ENCODE measurements at places on chromosomes 2 and 18.

GRCh38 chr18:74540652-74541421, 6.5 kb downstream of the CNDP1 start:
- no peak for DNase-seq

- no peak for DNase-seq
These were observed 238.9 kb downstream of the FHOD3 start for GRCh38 chr18:36536426-36536825.

- no peak for DNase-seq
These were observed 1216.1 kb upstream of the FAM98A start for GRCh38 chr2:34815052-34815741.

- DNase-seq: no peak
These were observed 92.2 kb downstream of the TGFA start for GRCh38 chr2:70461414-70461813.

- DNase-seq: no peak
These were observed 2.6 kb upstream of the PDCD1 start for GRCh38 chr2:241861264-241861663.

DNA sequence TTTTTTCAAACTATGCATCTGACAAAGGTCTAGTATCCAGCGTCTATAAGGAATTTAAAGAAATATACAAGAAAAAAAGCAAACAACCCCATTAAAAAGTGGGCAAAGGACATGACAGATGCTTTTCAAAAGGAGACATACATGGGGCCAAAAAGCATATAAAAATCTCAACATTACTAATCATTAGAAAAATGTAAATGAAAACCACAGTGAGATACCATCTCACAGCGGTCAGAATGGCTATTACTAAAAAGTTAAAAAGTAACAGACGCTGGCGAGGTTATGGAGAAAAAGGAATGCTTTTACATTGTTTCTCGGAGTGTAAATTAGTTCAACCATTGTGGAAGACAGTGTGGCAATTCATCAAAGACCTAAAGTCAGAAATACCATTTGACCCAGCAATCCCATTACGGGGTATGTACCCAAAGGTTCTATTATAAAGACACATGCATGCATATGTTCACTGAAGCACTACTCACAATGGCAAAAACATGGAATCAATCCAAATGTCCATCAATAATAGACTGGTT, 643.1 kb upstream of the LRRTM1 start:
- no peak for DNase-seq

DNA sequence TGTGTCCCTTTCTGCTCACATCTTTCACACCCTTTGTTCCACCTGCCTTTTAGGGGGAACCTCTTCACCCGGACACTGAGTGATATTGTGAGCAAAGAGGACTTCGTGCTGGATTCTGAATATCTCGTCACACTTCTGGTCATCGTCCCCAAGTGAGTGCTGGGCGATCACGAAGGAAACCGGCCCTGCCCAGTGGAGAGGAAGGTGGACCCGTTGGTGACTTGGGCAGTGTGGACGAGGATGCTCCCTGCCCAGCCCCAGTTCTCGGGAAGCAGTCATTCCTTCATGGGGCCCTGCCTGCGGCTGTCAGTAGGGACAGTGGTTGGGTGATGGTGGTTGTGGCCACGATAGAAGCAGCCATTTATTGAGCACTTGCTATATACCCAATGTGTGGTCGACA, 40.8 kb downstream of the PDIA6 start:
- DNase-seq: no peak

- DNase-seq: no peak
These were observed 46.1 kb downstream of the TPGS2 start for GRCh38 chr18:36782710-36783109.

DNA sequence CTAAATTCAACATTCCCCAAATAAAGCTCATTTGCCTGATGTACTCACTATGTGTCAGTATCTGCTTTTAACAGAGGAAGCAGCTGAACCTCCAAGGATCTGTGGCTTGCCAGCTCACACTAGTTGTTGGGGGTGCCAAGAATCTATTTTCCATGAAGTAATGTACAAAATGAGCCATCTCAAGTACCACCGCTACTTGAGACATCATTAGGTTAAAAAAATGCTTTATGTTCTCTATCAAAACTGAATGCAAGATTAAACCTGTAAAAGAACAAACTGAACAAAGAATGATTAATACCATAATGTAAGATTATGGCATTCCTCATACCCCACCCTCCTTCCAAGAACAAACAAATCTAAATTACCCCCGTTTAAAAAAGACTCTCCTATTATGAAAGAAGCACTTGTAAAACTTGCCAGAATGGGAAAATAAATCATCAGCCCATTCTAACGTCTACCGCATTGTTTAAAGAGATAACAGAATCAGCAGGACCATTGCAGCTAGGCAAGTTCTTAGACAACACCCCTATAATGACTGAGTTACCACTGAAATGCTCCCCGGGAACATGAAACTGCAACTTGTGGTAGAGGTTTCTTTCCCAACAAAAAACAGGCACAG, 471.6 kb downstream of the DLGAP1 start:
- DNase-seq: peak; percentile 89

DNA sequence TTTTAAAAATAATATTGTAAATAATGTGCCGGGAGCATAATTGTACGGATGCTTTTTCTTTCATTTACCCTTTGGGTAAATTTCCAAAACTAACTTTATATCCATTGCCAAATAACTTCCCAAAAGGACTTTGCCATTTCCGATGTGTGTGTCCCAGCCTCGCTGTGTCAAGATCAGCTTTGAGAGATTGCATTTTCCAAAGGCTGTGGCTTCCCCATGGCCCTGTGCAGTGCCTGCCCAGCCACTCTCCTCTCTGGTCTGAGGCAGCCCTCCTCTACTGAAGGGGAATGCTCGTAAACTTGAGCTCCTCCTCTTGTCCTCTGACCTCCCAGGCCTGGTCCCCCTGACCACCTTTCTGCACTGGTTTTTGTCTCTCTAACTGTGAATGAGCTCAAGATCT, 78.5 kb downstream of the MRPS9 start:
- no peak for DNase-seq

DNA sequence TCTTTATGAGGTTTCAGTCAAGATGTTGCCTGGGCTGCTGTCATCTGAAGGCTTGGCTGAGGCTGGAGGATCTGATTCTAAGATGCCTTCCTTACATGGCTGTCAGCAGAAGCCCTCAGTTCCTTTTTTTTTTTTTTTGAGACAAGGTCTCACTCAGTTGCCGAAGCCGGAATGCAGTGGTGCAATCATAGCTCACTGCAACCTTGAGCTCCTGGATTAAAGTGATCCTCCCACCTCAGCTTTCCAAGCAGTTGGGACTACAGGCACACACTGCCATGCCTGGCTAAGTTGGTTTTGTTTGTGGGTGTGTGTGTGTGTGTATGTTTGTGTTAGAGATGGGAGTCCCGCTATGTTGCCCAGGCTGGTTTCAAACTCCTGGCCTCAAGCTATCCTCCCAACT, 13.1 kb upstream of the SLC35F5 start:
- no peak for DNase-seq

DNA sequence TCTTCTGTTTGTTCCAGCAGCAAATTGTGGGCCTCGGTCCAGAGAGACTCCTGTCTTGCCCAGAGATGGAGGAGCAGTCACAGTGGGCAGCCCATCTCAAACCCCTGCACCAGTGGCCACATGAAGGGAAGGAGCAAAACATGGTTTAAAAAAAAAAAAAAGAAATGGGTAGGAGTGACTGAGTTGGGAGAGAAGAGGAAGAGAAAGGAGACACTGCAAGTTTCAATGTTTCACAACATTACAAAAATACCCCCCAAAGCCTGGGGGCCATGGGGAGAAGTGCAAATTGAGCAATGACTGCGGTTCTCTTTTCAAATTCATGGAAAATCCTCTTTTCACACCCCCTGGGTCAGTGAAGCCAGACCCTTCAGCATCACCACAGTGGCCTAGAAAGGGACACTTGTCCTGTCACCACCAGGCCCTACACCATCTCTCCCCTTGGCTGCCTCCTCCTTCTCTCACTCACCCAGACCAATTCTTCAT, 117.1 kb downstream of the ZFP36L2 start:
- DNase-seq: no peak

DNA sequence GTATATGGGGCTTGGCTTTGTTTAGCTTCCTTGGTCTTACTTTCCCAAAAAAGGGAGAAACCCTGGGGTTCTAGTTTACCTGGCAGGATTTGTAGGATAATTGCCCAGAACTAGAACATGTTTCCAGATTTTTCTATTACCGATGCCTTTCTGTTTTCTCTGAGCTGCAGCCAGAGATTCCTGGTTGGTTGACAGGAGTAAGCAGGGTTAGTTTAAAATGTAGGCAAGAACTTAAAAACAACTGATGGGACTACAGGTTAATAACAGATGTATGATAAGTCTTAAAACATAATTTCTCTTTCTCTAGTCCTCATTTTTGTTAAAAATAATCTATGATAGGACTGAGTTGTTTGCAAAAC, 38.9 kb upstream of the GMCL1 start:
- DNase-seq: no peak

GRCh38 chr2:220002251-220002650, 374.8 kb downstream of the SLC4A3 start:
- peak; percentile 4 for DNase-seq

DNA sequence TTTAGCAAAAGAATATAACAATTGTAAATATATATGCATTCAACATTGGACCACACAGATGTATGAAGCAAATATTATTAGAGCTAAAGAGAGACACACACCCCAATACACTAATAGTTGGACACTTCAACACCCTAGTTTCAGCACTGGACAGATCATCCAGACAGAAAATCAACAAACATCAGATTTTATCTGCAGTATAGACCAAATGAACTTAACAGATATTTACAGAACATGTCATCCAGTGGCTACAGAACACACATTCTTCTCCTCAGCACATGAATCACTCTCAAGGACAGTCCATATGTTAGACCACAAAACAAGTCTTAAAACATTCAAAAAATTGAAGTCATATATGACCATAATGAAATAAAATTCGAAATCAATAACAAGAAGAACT, 22.1 kb upstream of the EVA1A start:
- no peak for DNase-seq

DNA sequence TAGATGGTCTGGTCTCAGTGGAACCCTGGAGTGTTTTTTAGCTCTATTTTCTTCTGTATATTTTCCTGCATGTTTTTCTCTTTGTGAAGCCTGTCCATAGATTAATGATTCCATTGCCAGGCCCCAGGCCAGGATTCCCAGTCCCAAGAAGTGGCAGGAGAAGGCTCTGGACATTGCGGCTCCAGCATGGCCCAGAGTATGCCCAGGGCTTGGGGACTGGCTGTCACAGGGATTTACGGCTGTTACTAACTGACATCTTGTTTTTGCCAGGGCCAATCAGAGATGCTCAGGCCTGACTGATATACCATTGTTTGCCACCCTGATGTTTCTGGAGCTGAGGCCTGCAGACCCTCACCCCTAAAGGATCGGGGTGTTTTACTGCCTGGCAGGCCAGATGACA, 59.0 kb downstream of the PRKCE start:
- no peak for DNase-seq

- DNase-seq: no peak
These were observed 114.1 kb downstream of the PRPF40A start for GRCh38 chr2:152603166-152603565.

DNA sequence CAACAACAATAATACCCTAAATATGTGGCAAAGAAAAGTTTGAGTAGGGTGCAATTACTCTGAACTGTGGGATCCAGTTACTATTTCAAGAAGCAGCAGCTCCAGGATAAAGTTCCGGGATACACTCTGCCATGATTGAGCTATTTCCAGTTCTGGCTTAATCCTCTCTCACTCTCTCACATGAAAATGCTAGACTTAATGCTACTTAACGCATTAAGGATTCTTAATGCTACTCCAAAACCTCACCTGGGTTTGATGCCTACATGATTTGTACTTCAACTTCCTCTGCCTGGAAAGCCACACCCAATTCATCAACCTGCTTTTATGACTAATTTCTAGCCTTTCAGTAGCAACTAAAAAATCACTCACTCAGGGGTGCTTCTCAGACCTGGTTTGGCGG, 151.1 kb upstream of the HNMT start:
- no peak for DNase-seq

DNA sequence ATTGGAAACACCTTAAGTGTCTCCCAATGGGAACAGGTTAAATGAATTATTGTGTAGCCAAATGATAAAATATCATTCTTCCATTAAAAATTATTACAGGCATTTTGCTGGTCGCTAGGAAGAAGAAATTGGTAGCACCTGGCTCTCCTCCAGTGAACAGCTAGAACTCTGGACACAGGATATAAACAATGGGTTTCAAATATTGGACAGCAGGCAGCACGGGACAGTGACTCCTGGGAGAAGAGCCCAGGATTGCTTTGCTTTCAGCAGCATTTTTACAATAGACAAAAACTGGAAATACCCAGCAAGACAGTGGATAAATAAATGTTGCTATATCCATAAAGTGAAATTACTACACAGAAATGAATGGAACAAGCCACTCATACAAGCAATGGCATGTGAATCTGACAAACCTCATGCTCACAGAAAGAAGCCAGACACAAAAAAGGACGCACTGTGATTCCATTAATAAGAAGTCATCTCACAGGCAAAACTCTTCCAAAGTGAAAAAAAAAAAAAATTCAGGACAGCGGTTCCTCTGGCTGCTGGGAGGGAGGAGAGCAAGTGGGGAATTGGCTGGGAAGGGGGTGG, 50.5 kb downstream of the LAMA1 start:
- DNase-seq: no peak

- DNase-seq: no peak
These were observed 2.2 kb upstream of the INPP4A start for GRCh38 chr2:98442488-98442887.

- no peak for DNase-seq
These were observed 13.9 kb upstream of the MLPH start for GRCh38 chr2:237472909-237473877.

DNA sequence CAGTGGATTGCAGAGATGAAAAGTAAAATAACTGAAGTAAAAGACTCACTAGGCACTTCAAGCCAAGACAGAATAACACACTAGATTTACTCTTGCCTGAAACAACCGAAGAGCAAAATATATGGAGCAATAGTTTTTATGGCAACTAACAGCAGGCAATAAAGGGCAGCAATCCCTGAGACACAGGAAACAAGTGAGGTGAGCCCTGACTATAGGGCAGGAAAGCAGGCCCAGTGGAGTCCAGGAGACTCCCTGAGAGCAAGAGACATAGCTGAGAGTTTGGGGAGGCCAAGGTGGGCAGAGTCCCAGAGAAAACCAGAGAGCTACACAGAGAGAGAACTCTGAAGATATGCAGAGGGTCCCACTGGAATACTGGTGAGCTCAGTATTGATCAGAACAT, 18.8 kb downstream of the FARSB start:
- no peak for DNase-seq

DNA sequence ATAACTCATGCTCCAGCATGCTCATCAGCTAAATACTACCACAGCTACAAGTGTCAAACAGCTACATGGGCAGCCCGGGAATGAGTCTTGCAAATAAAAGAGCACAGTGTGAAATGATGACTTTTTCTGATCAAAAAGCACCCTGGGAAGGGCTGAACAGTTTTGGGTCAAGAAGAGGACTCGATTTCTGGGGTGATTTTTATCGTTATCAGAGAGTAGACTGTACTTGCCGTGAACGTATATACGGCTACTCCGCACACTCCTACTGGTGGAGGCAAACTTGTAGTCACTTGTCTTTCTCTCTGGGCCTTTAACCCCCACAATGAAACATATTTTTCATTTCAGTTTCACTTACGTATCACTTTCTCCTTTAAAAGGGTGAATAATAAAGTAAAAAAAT, 54.4 kb downstream of the NCKAP5 start:
- no peak for DNase-seq

All from cardiac fibroblast (primary cell).